ENCODE measurements at places on chromosomes 3 and 15.

DNA sequence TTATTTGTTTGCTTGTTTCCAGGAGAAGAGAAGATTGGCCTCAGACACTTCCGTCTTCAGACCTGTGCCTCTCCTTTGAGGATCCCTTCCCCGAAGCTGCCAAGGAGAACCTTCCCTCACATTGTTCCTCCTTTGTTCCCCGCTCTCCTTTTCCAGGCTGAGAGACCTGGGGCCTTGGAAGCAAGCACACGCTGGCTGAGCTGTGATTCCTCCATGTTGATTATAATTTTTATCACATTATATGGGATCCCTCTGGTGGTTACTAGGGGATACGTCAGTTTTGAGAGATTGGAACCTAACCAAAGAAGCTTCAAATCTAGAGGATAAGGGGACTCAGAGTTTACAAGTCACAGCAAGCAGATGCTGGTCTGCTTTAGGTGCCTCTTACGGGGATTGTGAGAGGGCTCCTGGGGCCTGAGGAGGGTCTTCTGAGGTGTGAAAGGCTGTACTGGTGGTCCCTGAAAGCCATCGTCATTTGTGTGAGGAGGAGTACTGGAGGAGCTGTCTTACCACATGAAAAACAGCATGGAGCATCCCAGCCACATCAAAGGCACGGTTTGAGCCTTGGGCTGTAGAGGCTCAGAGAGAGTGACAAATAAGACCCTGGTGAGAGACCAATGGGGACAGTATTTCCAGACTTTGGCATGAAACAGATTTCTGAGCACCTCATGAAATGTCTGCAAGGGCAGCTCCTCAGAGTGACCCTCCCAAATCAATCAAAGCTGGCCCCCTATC is 760.1 kb upstream of the CFAP20DC start:
- DNase-seq = no peak

DNA sequence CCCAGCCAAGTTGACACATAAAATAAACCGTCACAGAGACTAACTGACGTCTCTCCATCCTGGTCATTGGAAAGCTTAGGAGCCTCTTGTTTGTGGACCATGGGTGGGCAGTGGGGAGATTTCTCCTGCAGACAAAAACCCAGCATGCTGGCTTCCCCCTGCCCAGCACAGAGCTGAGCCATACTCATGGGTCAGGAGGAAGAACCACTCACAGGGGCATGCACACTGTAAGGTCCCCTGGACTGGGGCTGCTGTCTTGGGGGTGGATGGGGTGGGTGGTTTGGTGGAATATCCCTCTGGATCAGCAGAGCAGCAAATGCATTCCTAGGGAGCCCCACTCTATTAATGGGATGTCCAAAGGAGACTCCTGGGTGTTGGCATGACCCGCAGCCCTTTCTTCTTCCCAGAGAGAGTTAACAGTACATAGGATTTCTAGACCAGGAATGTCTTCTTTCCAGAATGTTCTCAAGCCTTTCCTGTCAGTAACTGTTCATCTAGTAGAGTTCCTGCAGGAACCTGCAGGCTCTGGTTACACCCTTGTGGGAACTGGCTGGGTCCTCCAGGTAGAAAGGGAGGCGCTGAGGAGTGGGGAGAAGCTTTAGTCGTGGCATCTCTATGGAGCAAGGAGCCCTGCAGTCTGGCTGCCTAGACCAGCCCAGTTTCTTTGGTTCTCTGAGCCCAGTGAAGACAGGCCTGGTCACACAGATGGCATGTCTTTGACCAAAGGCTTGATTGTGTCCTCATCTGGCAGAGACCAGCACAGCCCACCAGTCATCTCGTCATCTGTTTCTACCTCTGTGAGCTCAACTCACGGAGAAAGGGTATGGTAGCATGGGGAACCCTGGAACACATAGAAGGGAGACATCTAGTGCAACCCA is 73.4 kb upstream of the PRR23C start:
- no peak for DNase-seq

- no peak for DNase-seq
Measured at GRCh38 chr3:61769266-61769990, 208.1 kb downstream of the PTPRG start.

DNA sequence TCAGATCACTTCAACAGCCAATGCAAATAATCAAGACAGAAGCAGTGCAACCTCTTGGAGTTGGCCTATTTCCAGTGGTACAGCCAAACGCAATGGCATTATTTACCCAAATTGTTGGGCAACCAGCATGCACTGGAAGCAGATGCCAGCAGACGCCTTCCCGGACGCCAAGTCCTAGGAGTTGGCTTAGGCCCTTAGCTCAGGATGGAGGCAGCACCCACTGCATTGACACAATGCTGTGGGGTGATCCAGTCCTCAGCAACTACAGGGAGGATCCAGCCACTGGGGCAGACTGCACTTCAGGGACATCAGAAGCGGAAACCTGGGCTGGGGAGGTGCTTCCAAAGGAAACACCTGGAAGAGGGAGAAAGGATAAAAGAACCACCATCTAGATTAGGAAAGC is 290.4 kb downstream of the FAM43A start:
- no peak for DNase-seq

DNA sequence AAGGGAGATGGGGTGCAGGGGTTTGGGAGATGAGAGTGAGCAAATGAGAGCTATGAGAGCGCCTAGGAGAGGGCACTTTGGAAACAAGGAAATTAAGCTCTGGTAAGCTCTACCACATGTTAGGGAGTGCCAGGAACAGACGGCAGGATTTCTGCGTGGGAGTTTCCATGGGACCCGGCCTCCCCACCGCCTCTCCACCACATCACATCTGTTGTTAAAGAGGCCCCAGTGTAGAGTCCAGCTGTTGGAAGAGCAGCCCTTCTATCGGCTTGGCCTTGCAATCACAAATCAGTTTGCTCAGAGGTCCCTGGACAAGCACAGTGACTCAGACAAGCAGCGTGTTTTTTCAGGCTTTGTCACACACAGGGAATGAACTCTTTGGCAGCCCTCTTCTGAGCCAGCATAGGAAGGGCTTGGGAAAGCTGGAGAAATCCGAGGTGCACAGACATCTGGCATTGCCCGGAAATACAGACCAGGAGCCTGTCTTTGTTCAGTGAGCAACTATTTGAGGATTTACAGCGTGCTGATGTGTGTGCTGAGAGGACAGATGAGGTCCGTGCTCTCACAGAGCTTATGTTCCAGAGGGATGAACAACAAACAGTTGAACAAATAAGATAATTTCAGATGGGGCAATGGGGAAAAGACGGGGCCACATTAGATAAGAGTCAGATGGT is 370.6 kb upstream of the PROK2 start:
- DNase-seq = no peak

DNA sequence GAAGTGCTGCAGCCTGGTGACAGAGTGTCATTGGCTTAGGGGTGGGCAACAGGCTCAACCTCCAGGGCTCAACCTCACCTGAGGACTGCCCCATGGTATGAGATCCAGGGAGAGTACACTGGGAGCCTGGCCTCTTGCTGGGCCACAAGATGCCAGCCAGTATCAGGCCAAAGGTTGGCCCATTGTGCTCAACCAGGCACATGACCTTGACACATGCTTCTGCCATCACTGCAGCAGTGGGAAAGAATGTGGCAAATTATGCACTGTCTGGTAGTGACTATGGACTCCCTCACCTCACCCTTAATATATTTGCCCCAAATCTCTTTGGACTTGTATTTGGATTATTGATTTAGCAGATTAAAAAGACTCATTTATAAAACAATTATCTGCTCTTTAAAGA is 233.9 kb upstream of the GOLGA6L4 start:
- no peak for DNase-seq

DNA sequence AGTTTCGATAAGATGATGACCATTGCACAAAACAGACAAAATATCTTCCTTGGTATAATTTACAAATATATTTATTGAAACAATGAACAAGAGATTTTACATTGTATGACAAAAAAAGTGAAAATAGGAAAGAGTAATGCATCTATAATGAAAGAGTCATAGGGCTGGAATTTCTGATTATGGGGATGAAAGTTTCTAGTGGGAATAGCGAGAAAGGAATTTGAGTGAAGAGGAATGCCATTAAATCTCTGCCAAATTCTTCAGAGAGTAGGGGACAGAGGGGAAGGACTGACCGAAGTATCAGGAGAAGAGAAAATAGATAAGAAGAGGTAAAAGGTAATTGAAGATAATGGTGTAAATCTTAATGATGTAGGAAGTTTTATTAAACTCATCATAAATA is 125.4 kb downstream of the VGLL3 start:
- DNase-seq = no peak

- DNase-seq = no peak
Measured at GRCh38 chr3:172692751-172693338, 18.0 kb downstream of the NCEH1 start.

- no peak for DNase-seq
Measured at GRCh38 chr15:29570121-29570947, 251.9 kb downstream of the TJP1 start.

GRCh38 chr15:85661859-85662258 is 132.9 kb downstream of the KLHL25 start:
- DNase-seq = no peak

DNA sequence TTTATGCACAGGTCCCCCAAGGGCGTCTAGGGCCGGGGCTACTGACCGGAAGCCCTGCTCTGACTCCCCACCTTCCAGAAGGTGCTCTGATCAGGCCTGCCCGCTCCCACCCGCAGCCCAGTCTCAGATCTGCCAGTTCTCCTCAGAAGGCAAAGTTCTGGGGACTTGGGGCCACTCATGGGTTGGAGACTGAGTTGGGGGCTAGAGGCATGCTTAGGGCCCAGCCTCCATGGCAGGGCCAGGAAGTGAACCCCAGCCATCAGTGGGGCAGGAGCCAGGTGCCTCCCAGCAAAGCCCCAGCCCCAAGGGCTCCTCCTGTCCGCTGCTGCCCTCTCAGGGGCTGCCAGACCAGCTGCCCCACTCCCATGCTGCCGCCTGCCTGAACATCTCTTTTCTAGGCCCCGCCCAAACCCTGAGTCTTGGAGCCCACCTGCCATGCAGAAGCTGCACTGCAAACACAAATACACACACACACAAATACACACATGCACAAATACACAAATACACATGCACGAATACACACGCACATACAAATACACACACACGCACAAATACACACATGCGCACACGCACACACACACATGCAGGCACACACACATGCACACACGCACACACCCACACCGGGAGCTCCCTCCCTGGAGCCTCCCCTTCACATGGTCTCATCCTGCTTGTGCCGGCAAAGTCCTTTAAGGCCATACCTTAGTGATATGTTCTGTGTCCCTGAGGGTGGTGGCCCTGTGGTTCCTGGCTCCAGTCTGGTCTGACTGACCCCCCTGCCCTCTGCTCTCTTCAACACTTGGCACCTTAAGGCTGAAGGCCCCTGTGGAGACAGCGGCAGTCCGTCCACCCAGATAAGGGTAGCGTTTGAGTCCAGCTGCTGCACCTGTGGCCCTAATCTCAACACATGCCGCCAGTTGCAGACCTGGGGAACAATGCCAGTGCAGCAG is 59.2 kb upstream of the KLF13 start:
- no peak for DNase-seq

- no peak for DNase-seq
Measured at GRCh38 chr3:122875547-122876127, 80.8 kb downstream of the SLC49A4 start.

DNA sequence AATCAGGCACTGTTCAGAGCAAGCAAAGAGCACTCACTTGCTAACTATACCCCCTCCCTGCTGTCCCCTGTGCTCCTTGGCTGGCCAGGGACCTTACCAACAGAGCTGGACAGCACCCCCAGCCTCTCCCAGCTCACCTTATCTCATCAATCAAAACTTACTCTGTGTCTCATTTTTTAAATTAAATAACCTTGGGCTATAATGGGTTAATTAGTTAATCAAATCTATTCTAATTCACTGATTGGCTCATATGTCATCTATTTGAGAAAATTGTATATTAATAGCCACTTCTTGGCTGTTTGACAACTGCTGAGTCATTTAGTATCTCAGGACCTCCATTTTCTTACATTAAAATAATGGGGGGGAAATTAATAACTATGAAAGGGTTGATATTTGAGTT is 22.9 kb downstream of the IL5RA start:
- DNase-seq = no peak
